ENCODE measurements at places on chromosomes 6 and 20. TPM values are rescaled to one million over a fixed set of nuclear protein-coding genes. Genes with fewer than 3 reads are reported as not detected.
A peak's percentile ranks its signal among the peaks of the same experiment; 100 is the strongest.

Gene HTR1B
- total RNA-seq = 0.08 TPM

Gene AHCY
- total RNA-seq = 138 TPM

Gene SLC32A1
- not detected for total RNA-seq

Gene BPHL
- 27.0 TPM for total RNA-seq

- no peak for ATAC-seq
Observed at GRCh38 chr20:25361287-25361683, 29.4 kb downstream of the ABHD12 start.

- no peak for ATAC-seq
Observed at GRCh38 chr20:24702501-24703283, 233.3 kb downstream of the SYNDIG1 start.

DNA sequence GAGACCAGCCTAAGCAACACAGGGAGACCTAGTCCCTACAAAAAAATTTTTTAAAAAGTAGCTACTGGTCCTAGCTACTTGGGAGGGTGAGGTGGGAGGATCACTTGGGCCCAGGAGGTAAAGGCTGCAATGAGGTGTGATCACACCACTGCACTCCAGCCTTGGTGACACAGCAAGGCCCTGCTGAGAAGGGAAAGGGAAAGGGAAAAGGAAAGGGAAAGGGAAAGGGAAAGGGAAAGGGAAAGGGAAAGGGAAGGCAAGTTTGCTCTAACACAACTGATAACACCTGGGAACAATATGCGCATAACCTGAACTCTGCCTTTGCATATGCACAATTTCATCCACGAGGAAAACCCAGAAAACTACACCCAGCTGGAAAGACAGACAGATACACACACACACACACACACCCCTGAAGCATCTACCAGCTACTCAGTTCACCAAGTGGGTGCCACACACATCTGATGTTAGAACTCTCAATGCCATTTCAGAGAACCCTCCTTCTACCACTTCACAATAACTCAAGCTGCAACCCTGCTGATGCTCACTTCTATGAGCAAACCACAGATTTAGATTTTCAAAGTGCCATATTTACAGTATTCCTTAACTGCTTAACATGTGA is 19.1 kb downstream of the B4GALT5 start:
- ATAC-seq = no peak

- ATAC-seq = peak; percentile 17
Observed at GRCh38 chr20:1119128-1119505, 715 bp downstream of the PSMF1 start.

GRCh38 chr6:45535933-45536332 is 158.2 kb upstream of the SUPT3H start:
- peak; percentile 31 for ATAC-seq

DNA sequence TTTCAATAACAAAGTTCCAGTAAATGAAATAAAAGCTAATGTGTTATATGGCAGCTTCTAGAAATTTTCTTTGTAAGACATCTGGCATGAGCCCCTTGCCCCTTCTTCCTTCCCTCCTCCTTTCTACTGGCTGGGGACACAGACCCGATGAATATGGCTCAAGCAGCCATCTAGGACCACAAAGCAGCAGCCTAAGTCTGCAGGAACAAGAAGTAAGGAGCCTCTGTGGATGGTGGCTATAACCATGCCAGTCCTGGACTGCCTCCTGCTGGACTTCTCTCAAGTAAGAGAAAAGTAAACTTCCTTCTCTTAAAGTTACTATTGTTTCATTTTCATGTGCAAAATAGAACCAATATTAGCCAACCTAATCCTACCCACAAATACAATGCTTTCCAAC is 114.9 kb upstream of the DST start:
- peak; percentile 57 for ATAC-seq

DNA sequence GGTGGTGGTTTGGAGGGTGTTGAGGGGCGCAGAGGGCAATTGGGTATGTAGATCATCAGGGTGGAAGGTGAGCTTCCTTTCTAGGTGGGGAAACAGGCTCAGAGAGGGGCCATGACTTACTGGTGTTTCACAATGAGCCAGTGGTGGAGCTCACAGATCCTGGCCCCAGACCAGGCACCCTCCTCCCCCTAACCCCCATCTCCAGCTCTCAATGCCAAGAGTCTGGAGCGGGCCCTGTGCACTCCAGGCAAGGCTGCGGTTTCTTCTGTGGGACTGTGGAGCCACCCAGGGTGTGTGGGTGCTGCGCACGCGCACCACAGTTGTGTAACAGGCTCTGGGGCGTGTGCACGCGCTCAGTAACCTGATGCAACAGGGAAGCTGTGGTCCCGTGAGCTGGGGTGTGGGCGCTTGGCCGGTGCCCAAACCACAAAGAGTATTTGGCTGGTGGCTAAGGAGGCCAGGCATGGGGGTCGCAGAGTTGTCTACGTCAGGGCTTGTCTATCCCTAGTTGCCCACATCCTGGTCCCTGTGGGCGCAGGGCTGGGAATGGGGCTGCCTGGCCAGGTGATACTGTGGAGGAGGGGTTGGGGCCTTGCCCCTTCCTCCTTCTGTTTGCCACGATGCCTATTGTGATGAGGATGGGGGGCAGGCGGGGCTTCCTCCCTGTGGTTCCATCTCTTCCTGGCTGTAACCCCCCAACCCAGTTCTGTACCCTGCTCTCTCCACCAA is 37.5 kb upstream of the MRPS18A start:
- ATAC-seq = peak; percentile 97

- ATAC-seq = no peak
Observed at GRCh38 chr6:36516559-36516958, 30.7 kb downstream of the STK38 start.

- no peak for ATAC-seq
Observed at GRCh38 chr6:127880429-127880828, 20.4 kb downstream of the THEMIS start.

DNA sequence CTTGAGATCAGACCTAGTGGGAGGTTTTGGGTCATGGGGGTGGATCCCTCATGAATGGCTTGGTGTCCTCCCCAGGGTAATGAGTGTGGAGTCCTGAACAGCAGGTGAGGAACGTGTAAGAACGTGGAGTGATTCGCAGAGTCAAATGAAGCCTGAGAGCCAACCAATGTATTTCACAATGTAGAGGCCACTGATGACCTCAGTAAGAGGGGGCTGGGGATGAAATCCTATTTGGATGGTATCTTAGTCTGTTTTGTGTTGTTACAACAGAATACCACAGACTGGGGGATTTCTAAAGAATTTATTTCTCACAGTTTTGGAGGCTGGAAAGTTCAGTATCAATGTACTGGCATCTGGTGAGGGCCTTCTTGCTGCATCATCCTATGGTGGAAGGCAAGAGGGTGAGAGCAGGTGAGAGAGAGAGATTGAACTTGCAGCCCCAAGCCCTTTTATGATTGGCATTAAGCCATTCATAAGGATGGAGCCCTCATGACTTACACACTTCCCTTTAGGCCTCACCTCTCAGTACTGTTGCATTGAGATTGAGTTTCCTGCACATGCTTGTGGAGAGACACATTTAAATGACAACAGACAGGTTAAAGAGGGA is 47.3 kb upstream of the HIVEP1 start:
- ATAC-seq = no peak

- ATAC-seq = no peak
Observed at GRCh38 chr6:164106345-164106769, 691.8 kb downstream of the QKI start.

All from esophagus mucosa (tissue), 1 donor.